ENCODE measurements at places on chromosomes 13 and 19. TPM values are rescaled to one million over a fixed set of nuclear protein-coding genes. Genes with fewer than 3 reads are reported as not detected.

DNA sequence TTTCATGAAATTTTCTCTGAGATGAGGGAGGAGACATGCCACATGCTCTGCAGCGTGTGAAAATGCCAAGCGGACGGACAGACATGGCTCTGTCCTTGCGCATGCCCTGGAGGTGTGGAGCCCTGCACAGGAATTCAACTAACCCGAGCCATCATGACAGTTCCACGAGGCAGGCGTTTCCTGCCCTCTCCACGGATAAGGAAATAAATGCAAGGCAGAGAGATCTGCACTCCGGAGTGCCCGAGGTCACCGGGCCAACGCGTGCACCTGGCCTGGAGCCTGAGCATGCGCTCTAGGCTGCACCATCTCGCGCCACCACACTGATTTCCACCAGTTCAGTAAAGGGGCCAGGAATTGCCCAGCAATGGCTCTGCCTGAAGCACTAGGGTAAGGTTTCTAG is 298.2 kb downstream of the MYO16 start:
- no peak for DNase-seq

DNA sequence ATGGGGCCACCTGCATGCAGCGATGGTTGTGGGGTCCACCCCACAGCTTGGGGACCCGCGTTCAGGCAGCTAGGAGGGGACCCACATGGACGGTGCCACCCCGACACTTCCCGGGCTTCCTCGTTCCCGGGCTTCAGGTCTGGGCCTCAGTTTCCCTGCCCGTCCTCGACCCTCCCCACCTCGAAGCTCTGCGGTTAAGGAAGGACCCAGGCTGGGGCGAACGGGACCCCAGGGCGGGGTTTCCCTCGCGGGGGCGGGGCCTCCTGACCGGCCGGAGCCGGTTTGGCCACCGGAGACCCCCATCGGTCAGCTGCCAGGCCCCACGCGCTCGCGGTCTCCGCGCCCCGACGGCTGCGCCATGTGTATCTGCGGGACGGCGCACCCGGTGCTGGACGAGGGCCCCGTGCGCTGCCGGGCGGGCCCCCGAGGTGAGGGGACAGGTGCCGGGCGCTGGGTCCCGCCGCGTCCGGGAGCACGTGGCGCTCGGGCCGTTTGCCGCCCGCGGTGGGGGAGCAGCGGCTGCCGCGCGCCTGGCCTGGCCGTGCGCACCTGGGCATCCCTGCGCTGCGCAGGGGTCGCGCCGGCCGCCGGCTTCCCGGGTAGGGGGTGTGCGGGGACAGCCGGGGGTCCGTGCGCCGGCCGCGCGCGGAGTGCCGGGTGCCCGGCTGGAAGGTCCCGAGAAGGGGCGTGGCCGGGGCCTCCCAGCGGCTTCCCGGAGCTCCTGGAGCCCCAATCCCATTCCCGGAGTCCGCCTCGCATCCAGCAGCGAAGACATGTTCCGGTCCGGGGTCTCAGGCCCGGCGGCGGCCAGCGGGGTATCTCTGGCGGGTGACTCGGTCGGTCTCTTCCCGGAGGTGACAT is 4.2 kb downstream of the ARHGAP45 start:
- DNase-seq, result no peak

DNA sequence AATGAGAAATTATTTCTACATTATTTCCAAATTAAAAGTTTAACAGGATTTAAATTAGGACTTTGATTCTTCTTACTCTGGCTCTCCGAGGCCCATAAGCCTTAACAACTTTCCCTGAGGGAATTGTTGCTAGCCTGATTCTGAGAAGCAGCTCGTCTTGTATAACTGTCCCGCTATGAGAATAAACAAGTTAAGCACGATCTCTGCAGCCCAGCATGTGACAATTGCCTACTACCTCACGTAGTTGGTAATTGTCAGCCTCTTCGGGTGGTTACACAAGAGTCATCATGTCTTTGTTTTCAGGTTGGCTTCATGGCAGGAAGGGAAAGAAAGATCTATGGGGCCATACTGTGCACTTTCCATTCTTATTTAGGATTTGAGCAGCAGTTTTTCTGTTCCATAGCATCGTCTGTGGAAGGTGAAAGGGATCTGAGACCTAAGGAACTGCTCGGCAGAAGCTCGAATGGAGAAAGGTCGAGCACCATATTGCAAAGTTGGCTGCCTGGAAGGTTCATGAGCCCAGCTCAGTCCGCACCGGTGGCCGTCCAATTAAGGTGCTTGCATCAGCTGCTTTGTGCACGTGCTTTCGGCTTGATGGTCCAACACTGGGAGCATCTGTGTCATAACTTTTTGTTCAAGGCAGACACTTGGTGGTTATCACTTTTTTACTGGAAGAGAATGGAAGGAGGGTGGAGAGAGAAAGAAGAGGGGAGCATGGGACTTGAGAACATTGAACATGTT is 1.8 kb upstream of the STARD13 start:
- no peak for DNase-seq

Gene THOP1
- 49.5 TPM for total RNA-seq

Gene KRTDAP
- not detected for total RNA-seq

Measured in osteoblast (primary cell).